Activated gamma-delta T cell treated with Interleukin-2 at 50 U/mL for 16 hours (primary cell): ENCODE measurements at places on chromosomes 1 and 21.

- DNase-seq, result no peak
These were observed 9.9 kb upstream of the CCN1 start for GRCh38 chr1:85570446-85571180.

DNA sequence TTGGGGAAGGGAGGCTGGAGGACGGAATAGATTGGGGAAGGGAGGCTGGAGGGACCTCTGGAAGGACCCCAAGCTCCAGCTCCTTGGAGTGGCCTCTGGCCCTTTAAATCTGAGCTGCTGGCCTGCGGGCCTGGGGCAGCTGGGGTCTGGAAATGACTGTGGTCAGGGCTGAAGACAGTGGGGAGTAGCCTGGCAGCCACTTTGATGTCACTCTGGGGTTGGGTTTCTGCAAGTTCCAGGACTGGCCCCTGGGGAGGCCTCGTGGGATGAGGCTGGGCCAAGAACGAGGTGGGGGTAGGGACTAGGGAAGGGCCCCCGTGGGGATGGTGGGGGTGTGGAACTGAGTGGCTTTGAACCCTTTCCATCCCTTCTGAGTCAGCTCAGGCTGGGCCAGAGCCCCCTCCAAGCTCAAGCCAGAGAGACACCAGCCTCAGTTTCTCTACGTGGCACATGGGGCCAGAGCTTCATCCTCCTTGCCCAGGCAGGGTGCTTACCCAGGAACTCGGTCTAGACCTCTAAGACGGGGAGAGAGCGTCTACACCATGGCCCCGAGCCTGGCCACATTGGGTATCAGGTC lies 59.7 kb downstream of the ALPL start:
- DNase-seq, result no peak

GRCh38 chr1:59703226-59703917 lies 111.4 kb upstream of the HOOK1 start:
- no peak for DNase-seq

- no peak for DNase-seq
These were observed 377.8 kb downstream of the KCNH1 start for GRCh38 chr1:210755991-210756659.

DNA sequence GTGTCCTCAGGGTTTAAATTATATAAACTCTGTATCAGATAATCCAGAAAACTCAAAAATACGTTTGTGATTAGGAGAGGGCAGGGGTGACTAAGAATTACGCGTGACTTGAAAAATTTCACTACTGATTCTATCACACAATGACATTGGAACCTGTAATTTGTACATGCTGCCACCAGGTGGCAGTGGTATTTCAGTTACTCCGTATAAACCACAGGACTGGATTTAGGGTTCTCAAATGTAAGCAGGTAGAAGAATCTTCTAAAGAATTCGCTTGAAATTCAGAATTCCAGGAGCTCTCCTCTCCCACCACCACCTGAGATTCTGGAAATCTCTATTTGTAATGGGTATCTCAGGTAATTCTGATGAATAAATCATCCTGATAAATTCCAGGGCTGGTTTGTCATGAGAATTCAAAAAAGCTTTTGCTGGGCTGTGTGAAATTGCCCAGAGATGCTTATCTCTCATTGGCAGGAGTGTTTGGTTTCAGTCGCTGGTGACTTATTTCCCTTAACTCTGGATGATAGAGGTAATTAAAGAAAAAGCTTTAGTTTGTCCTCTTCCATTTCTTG lies 1.7 kb upstream of the KRTAP7-1 start:
- DNase-seq, result peak; percentile 26

DNA sequence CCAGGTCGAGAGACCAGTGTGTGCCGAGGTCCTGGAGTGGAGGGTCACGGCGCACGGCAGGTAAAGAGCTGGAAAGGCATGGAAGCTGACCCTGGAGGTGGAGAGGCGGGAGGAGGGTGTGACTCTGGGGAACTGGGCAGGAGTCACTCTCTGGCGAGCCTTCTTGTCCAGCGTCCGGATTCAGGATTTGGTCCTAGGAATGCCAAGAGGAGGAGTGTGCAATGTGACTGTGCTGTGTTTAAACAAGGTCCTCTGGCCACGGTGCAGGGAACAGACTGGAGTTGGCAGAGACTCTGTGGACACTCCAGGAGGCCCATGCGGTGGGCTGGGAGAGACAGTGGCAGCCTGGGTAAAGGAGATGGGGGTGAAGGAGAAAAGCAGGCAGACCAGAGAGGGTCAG lies 64.2 kb upstream of the CASZ1 start:
- DNase-seq, result no peak

DNA sequence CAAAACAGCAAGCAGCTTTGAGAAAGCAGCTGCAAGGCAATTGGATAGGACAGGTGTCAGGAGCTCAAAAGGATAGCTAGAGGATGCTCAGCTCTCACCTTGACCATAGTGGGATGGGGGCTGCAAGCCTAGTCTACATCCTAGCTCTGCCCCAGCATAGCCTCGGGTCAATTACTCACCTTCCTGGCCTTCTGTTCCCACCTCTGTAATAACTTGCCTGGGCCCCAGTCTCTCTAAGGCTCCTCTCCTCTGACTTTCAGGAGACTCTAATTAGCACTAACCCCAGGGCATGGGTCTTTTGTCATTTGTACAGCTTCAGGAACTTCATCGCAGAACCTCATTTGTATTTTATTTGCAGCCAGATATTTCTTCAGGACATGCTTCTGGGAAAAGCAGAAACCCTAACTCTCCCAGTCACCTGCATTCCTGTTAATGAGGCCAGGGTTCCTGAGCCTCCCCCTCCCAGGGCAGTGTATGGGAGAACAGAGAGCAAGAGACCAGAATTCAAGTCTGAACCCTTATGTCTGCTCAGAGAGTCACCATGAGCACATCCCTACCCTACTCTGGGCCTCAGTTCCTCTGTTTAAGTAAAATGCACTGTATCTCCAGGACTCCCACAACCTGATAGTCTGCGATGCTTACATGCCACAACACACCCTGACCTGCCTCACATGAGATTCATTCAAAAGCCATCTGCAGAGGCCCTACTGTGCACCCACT lies 108.1 kb downstream of the MATN1 start:
- no peak for DNase-seq

DNA sequence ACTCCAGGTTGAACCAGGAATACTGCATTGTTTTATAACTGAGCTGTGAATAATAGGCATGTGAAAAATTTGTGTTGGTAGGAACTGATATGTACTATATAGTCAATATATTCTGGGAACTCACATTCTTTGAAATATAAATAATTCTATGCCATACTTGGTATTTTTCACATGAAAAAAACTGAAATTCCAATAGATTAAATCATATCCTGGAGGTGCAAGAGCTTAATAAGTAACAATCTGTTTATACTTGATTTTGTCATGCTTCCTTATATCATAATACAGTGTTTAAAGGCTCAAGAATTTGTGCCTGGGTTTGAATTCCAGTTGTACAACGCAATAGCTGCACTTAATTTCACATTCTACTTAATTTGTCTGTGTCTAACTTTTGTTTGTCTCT lies 387.0 kb downstream of the USP25 start:
- DNase-seq, result no peak

DNA sequence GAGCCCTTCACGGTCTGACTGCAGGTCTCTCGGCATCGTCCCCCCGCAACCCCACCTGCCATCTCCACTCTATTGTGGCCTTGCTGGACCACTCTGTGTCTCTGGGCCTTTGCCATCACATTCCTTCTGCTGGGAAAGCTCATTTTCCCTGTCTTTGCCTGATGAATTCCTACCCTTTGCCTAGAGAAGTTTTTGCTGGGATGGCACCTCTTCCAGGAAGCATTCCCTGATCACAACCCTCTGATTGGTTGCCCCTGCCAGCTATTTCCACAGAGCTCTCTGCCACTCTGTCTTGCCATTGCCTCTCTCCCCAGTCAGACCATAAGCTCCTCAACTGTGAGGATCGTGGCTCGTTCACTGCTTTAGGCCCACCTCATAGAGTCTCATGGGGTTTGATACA lies 28.9 kb upstream of the GPR37L1 start:
- DNase-seq, result no peak

- no peak for DNase-seq
These were observed 22.9 kb downstream of the LCA5L start for GRCh38 chr21:39422527-39423241.

DNA sequence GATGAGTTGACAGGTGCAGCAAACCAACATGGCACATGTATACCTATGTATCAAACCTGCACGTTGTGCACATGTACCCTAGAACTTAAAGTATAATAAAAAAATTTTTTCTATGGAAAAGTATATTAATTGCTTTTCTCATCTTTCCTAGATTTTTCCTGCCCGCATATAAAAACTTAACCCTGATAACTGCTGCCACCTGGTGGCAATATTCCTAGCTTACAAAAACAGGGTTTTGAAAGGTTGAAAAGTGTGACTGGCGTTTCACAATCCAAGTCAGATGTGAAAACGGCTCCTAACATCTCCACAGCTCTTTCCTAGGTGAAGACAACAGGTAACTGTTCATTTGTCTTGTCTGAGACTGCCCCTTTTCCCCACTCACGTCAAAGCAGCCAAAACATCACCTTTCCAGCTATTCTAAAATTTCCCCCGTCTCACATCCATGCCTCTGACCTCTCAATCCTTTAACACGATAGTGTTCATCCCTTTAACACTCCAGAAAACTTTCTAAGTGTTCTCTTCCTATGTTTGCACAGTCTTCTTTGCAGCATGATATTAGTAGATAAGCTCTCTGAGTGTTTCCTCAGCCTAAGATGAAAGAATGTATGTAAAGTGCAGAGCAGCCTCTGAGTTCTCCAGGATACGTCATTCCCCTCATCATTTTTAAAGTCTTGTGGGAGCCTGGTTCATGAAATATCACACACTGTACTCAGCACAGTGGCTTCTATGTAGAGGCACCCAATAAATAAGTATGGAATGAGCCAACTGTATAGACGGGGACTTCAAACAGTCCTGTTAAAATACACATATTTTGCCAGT lies 27.5 kb downstream of the OVGP1 start:
- DNase-seq, result peak; percentile 41

DNA sequence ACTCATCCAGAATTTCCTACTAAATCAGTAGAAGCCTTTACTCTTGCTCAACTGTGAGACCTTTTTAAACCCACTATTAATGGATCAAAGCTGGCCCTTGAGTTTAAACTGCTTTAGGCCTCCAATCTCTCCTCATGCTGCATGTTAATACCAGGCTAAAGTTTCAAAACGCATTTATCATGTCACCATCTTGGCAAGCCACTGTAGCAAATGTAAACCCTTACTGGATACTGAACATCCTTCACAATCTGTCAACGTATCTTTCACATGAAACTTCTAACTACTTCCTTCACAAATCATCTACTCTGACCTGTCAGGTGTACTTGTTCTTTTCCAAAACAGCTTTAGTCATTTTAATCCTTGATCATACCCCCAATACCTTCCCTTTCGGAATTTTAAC lies 3.0 kb downstream of the PAXBP1 start:
- DNase-seq, result no peak

GRCh38 chr1:156750711-156751450 lies 594 bp downstream of the HDGF start:
- DNase-seq, result peak; percentile 30

GRCh38 chr1:172533513-172534151 lies 682 bp downstream of the SUCO start:
- peak; percentile 37 for DNase-seq

DNA sequence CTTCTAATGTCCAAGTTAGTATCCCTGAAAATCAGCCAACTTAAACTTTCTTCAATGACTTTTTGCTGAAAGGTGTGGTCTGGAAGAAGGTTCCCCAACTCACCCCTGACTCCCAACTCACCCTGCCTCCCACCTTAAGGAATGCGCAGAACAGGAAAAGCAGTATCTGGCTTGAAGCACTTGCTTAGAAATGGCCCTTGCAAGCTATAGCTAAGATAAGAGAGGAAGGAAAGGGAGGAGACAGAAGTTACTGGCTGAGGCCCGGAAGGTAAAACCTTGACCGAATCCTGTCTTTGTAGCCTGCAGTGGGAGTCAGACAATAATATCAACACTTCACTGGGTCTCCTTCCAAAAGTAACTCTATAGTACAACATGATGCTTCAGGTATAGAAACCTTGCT lies 2.9 kb downstream of the CYYR1 start:
- no peak for DNase-seq

DNA sequence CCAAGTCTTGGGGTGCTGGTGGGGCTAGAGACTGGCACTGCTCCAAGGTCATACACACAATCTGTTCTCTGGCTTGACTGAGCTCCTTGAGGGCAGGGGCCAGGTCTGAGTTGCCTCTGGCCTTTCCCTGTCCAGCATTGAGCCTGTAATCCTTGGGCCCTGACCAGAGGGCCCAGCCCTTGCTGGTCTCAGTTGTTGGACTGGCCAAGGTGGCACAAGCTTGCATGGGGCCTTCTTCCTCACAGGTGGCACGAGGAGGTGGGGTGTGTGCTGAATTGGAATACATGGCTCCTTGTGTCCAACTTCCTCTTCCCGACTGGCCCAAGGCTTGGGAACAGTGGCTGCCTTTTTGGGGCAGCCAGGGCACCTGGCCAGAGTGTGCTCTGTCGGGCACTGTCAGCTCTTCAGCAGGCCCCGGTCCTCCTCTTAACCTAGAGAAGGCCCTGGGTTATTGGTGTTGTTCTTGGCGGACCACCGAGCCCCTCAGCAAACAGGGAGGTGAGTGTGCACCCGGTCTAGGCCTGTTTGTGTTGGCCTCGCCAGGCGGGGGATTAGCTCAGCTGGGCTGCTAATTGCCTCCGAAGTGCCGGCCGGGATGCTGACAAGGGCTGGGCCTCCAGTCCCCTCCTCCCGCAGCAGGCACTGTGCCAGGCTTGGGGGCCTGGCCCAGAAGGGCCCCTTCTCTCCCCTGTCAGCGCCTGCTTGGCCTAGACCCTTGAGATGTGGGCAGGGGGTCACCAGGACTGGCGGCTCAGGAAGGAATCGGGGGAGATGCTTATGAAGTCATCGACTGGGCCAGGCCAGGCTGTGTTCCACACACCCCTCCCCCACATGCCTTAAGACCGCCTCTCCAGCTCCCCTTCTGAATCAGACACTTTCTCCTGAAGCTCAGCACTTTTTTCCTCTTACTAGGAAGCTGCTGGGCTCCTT lies 28.5 kb downstream of the WNT4 start:
- DNase-seq, result no peak

- no peak for DNase-seq
These were observed 49.0 kb downstream of the TOMM20 start for GRCh38 chr1:235079443-235080296.

GRCh38 chr1:185353124-185353523 lies 36.1 kb upstream of the IVNS1ABP start:
- no peak for DNase-seq

- DNase-seq, result no peak
These were observed 50.7 kb downstream of the ZNF684 start for GRCh38 chr1:40582116-40582515.

- no peak for DNase-seq
These were observed 66.1 kb upstream of the ADAM30 start for GRCh38 chr1:119962296-119962968.

DNA sequence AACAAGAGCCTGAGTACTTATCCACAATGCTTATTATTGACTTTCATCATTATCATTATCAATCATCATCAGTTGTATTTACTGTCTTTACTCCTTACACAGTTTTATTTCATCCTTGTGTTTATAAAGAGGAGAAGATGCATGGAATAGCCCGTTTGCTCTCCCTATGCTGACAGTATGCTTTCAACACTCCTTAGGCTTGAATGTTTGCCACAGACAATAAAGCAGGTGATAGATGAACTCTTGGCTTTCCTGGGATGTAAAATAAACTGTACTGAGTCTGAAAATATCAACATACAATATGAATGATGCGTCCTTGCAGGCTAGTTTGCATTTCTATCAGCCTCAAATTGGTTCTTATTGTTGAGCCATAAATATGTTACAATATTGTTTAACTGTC lies 891.8 kb upstream of the NCAM2 start:
- DNase-seq, result no peak
